ENCODE measurements at places on chromosomes 5 and 9.

- DNase-seq: no peak
These were observed 90.0 kb upstream of the CTSL start for GRCh38 chr9:87635656-87636501.

DNA sequence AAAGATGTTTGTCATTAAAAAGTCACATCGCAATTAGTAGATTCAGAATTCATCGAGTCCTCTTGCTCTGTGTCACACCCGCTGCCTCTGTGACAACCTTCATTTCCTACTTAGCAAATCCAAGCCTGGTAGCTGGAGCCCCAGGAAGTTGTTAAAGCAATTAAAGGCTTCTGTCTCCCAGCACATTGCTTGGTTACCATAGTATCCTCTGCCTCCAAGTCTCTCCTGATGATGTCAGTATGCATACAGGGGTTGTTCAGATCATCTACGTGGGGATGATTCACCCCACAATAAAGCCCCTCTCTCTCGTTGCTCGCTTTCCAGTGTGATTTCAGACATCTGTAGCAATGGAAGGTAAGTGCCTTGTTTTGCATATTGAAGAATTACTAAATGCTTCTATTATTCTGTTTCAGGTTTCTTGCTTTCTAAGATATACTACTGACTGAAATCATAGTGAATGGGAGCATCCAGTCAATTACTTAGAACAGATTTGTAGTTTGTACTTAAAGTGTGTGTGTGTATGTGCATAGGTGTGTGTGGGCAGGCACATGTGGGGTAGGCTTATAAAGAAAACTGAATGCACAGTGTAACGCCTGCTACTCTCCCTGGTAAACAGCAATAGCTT, 52.9 kb downstream of the PAM start:
- DNase-seq: peak; percentile 68

GRCh38 chr5:142202282-142202681, 93.7 kb downstream of the NDFIP1 start:
- peak; percentile 31 for DNase-seq

DNA sequence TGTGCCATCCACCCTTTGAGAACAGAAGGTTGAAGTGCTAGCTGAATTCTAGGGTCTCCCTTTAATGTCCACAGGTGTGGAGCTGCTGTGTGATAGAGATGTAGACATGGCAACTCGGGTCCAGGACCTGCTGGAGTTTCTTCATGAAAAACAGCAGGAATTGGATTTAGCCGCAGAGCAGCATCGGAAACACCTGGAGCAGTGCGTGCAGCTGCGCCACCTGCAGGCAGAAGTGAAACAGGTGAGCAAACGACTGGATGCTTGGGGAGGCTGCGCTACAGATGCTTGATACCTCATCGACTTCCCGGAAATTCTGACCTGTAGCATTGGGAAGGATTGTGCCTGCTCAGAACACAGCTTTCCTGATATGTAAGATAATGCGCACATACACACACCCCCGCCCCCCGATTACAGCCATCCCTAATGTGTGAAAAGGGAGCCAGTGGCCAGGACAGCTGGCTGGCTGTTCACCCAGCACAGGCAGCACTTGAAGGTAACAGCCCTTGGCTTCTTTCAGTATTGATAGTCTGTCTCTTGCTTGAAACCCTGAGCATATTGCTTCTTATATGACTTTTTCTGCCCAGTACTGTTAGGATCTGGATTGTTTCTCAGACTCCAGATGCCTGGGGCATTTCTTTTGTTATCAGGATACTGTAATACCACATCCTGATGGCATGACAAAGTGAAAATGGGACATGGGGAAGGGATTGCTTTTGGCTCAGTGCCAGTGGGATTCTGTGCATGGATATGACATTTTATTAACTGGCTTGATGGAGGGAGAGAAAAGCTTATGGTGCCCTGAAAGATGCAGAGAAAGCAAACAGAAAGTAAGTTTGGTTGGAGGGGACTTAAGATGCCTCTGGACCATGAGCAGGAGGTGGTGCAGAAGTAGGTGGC, 216.8 kb upstream of the OTULINL start:
- DNase-seq: no peak

GRCh38 chr9:70600506-70600905, 186.0 kb upstream of the KLF9 start:
- peak; percentile 64 for DNase-seq

GRCh38 chr9:136052472-136052880, 42.6 kb downstream of the NACC2 start:
- peak; percentile 12 for DNase-seq

DNA sequence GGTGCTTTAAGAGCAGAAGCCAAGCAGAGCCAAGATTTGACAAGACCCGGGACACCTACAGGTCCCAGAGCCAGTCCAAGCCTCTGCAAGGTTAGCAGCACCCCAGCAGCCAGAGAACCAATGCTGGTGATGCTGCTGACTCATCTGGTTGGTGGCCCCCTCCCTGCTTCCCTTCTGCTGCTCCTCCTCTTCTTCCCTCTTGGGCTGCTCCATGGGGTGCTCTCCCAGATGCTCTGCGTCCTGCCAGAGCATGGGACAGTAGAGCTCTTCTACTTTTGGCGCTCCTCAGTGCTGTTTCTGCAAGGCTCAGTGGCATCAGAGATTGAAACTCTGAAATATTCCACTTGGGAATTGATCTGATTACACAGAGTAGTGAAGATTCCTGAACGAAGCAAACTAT, 76.1 kb upstream of the SAP30L start:
- DNase-seq: no peak

DNA sequence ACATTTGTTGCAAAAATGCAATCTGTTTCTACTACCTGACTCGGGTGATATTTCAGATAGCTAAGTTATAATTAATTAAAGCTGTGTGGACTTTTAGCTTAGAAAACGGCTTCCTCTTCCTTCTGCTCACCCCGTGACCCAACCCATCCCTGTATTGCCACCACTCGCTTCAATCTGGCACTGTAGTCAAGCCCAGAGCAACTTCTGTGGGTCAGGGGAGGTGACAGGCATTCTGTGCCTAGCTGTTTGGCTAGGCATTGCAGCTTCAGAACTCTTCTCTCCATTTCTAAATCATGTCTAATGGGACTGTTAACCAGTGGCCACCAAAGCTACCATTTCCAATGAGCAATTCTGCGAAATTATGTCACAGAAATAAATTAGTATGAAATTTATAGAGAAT, 179.7 kb upstream of the TLX3 start:
- no peak for DNase-seq

GRCh38 chr5:40797273-40798011, 732 bp downstream of the PRKAA1 start:
- DNase-seq: peak; percentile 52

DNA sequence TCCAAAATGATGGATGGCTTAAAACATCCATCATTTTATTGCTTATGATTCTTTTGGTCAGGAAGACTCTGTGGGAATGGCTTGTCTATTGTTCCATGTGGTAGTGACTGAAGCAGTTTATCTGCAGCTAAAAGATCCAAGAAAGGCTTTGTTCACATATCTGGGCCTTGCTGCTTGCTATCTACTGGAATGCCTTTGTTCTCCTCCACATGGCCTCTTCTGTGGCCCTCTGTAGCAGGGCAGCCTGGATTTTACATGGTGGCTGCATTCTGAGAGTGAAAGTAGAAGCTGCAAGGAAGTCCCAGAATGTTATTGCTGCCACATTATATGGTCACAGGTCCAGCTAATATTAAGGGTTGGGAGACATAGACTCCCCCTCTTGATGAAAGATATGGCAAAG, 35.1 kb downstream of the DMXL1 start:
- no peak for DNase-seq

DNA sequence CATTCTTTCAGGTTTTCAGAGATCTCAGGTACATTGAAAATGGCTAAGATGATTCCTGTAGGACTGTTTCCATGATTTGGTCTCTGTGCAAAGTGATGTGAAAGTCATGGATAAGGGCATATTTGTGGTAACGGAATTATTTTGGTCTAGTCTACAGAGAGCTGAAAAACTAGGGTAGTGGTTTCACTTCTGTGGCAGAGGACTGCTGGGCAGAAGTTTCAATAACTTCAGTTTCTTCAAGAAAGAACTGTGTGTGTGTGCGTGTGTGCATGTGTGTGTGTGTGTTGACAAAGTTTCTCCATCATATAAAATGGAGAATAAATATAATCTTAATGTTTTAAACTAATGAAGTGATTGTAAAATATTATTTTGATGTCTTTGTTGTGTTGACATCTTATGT, 4.3 kb downstream of the CNOT8 start:
- no peak for DNase-seq

DNA sequence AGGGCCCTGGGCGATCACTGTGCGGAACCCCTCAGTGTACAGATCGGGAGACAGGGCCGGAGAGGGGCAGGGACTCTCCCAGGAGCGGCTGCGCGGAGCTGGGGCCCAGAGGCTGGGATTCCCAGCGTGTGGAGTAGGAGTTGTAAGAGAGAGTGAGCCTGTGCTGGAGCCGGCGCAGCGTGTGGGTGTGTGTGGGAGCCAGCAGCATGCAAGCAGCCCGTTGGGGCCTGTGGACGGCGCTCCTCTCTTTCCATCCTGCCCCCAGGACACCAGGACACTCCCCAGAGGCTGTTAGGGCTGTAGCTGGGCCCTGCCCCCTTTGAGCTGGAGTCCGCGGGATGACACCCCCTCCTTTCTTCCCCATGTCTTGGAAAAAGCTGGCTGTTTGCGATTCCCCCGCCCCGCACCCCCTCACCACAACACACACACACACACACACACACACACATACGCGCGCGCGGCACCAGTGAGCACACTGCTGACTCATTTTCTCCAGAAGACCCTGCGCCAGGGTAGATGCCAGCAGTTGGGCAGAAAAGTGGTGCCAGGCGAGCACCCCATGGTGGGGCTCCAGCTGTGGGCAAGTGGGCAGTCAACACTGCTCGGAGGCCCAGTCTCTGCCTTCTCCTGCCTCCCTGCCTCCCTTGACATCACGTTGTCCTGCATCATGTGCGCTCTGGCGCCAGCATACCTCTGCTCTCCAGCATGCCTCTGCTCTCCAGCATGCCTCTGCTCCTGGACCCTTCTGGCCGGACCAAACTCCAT, 1.5 kb downstream of the COL27A1 start:
- peak; percentile 88 for DNase-seq

DNA sequence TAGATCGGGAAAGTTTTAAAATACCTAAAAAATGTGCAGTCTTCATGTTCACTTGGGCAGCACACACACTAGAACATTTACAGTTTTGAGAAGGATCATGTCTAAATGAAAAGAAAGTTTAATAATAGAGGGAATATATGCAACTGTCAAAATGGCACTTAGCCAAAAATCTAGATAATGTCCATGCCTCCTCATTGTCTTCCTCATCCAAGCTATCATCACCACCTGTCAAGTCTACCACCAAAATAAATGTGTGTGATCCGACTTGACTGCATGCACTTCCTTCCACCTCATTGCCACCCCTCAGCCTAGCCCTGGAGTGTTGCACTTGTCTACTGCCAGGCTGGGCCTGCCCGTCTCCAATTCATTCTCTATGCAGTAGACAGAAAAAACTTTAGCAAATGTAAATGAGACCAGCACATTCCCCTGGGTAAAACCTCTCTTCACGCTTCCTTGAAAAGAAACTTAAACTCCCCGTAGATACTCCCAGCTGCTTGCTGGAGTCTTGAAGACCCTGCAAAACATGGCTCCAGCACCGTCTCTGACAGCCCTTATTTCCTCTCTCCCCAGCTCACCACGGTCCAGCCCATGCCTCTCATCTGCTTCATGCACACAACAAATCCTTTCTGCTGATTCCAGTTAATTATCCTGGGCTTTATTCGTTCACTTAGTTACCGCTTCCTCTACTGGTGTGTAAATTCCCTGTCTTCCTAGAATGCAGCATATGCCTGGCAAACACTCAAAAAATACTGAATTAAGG, 66.9 kb downstream of the FANCC start:
- DNase-seq: no peak

DNA sequence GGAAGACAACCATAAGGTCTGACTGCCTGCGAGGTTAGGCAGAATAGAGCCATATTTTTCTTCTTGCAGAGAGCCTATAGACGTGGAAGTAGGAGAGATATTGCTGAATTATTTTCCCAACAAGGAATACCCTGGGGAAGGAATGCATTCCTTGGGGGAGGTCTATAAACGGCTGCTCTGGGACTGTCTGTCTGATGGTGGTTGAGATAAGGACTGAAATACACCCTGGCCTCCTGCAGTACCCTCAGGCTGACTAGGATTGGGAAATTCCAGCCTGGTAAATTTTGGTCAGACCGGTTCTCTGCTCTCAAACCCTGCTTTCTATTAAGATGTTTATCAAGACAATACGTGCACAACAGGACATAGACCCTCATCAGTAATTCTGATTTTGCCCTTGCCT, 617.5 kb upstream of the GRIN3A start:
- no peak for DNase-seq

- DNase-seq: no peak
These were observed 886.9 kb upstream of the DMAC1 start for GRCh38 chr9:8686516-8686915.

- no peak for DNase-seq
These were observed 323.3 kb upstream of the SLC30A5 start for GRCh38 chr5:68770551-68770950.

GRCh38 chr5:12330381-12330780, 426.1 kb upstream of the CTNND2 start:
- no peak for DNase-seq

DNA sequence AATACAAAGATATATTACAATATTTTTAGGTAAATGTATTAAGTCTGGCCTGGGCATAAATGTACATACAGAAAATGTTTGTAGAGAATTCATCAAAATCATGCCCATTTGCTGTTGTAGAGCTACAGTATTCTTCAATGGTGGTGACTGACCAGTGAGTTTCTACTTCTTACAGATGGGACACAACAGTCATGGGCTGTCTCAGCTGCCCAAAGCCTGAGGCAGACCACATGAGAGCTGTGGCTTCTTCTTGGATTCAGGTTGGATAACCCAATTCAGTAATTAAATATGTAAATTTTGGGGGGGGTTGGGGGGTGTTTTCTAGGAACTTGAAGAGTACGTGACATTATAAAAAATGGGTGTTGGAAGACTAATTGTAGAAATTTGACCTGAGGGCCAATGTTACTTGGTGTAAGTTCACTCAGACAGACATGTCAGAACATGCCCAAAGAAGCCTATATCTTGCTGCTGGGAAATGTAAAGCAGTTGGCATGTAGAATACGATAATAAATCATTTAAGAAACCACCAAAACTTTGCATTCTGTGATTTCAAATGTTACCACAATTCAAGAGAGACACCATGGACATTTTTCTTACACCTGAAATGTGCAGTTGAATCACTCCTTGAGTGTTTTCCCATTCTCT, 17.9 kb downstream of the STARD4 start:
- no peak for DNase-seq

DNA sequence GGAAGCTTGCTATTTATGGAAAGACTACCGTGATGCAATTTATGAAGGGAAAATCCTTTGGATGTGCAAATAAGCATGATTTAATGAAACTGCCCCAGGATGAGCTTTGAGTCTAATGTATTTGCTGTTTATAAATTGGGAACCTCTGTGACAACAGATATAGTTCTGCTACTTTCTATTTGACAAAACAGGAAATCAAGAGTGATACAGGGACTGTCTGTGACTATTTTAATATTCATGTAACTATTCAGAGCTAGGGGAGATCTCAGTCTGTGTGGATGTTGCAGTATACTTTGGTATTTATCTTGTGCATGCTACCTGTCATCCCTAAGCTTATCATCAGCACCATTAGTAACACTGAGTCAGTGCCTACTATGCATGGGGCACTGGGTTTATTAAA, 132.1 kb downstream of the PDZD2 start:
- DNase-seq: no peak

GRCh38 chr9:132896906-132897305, 18.2 kb downstream of the SPACA9 start:
- no peak for DNase-seq

Measured in HFFc6 (cell line).